ENCODE measurements at places on chromosomes 5 and 9.

DNA sequence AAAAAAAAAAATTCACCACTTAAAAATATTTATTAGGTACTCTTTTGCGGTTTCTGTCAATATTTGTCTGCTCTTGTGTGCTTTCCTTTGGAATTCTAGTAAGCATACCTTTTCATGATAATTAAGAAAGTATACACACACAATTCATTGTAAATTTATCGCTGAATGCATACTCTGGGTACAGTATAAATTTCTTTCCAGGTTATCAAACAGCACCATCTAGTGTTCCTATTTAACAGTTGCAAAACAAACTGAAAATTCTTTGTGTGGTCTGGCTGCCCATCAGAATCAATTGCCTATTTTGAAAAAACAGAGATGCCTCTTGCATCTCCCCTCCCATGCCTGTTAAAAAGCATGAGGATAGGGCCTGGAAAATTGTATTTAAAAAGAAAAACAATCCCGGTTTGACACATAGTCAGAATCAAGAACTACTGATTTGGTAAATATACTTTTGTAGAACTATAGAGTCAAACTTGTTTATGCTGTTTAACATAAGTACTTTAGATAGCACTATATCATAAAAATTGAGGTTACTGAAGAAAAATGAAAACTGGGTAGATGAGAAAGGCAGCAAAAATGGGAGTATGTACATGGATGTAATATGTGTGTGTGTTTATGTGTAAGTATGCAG is 16.2 kb downstream of the PGGT1B start:
- DNase-seq, result peak; percentile 64

GRCh38 chr5:113199122-113199905 is 222.7 kb downstream of the DCP2 start:
- peak; percentile 69 for DNase-seq

GRCh38 chr9:113309204-113309813 is 6.1 kb upstream of the RNF183 start:
- peak; percentile 72 for DNase-seq

- no peak for DNase-seq
Measured at GRCh38 chr9:118984607-118985006, 384.6 kb downstream of the BRINP1 start.

DNA sequence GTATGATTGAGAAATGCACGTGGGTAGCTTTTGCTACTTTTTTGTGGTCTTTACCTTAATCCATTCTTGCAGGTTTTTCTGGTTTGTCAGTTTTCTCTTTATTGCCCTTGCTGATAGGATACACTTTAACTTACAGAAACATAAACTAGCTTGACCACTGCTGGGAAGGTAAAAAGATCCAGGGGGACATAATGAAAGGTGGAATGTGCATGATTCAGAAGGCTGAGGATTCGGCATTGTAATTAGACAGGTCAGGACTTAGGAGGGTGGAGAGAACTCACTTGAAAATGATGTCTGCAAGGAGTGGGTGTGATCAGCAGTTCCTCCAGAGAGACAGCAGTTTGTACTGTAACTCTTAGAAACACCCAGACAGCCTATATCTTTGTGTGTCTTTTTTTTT is 19.8 kb upstream of the TXNDC8 start:
- no peak for DNase-seq

DNA sequence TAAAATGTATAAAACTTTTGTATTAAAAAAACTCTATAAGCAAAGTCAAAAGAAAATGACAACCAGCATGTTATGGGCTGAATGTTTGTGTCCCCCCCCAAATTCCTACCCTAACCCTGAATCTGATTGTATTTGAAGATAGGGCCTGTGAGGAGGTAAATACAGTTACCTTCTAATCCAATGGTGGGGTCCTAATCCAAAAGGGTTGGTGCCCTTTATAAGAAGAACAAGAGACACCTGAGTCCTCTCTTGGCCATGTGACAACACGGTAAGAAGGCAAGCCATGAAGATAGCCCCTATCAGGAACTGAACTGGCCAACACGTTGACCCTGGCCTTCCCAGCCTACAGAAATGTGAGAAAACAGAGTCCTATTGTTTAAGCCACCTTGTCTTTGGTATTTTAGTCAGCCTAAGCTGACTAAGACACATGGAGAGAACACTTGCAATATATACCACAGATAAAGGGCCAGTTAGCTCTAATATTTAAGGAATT is 49.7 kb upstream of the AKNA start:
- no peak for DNase-seq

DNA sequence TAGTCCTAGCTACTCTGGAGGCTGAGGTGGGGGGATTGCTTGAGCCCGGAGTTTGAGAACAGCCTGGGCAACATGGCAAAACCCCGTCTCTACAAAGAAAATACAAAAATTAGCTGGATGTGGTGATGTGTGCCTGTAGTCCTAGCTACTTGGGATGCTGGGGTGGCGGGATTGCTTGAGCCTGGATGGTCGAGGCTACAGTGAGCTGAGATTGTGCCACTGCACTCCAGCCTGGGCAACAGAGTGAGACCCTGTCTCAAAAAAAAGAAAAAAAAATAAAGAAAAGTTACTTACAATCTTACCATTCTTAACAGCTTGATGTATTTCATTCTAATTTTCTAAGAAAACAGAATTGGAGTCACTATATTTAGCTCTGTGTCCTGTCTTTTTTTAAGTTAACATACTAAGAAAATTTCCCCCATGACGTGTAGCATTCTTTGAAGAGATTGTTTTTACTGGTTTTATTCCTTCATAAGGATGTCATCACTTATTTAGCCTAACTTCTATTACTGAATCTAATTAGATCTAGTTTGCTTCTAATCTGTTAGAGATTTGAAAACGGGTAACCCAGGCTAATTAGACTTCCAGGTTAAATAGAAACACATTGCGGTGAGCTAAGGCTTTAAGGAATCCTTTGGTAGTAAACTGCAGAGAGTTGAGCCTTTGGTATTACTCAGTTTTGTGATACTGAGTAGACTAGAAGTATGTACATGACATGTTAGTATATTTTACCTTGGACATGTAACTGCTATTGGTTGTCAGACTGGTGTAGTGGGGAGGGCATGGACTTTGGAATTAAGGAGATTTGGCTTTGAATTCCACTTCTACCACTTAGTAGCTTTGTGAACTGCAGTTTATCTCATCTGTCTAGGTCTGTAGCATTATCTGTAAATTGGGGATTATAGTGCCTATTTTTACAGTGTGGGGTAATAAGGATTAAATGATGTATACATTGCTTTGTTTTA is 24.0 kb downstream of the HSPA4 start:
- DNase-seq, result no peak

DNA sequence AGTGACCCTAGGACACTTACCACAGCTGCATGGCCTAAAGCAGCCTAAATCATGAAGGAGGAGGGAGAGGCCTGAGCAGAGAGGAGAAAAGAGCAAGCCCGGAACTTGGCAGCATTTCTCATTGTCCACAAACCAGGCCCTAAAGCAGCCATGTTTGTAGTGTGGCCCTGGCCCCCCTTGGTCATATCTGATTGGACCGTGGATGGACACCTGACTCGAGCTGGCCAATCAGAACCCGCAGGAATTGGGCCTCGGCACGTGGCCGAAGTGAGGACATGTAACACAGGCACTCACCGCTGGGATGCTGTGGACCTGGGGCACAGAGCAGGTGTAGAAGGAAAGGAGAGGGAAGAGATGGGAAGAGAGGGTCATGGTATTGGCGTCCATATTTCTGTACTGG is 56.9 kb downstream of the ASS1 start:
- DNase-seq, result peak; percentile 5

- no peak for DNase-seq
Measured at GRCh38 chr9:74543145-74543544, 46.0 kb downstream of the RORB start.

DNA sequence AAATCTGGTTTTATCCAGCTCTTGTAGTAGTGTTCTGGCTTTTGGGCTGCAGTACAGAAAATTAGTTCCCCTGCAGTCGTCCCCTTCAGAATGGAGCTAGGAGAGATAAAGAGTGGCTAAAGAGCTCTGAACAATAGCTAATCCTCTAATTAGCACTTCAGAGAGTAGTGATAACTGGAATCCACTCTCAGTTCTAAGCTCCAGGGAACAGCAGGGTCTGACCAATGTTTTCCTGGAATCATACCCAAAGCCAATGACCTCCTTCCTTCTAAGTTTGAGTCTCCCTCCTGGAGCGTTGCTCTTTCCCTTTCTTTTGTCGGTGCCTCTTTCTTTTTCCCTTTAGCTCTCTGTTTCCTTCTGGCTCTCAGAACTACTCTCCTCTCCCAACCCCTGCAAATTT is 47.4 kb downstream of the MFAP3 start:
- DNase-seq, result no peak

DNA sequence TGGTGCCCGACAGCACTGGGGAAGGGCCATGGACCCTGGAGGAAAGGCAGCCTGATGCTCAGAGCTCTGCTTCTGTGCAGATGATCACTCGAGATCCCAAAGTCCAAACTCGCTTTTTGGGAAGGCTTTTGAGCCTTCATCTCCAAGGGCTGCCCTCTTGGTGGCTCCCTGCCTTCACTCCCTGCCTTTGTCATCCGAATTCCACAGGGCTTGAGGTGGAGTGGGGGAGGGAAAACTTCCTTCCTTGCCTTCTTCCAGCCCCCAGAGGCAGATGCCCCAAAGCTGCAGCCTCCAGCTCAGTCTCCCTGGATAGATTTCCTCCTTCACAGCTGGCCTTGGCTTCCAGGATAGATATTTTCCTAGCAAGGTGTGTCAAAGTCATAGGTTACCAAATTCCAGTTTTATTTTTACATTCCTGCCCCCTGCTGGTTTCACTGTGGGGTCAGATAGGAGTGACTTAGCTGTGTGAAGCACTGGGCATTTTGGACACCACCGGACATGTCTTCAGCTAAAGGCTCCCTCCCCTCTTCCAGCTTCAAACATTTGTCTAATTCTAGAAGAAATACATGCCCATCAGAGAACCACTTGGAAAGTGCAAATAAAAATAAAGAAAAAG is 268.2 kb downstream of the HSPA4 start:
- no peak for DNase-seq

- no peak for DNase-seq
Measured at GRCh38 chr9:33211695-33212393, 28.1 kb upstream of the SPINK4 start.

DNA sequence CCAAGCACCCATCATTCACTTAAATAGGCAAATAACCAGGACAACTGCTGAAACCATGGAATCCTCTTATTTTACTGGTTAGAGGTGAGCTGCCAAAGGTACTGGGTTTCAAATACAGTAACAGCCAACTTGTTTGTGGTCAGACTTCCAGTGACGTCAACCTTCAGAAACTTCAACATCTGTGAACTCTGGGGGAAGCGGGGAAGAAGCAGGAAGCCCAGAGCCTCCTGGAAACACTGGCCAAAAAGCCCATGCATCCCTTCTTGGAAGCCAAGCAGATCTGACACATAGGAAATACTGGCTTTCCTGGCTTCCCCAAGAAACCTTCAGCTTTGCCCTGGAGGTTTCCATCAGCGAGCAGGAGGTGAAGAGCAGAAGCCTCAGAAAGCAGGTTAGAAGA is 4.9 kb upstream of the FRRS1L start:
- DNase-seq, result peak; percentile 40

DNA sequence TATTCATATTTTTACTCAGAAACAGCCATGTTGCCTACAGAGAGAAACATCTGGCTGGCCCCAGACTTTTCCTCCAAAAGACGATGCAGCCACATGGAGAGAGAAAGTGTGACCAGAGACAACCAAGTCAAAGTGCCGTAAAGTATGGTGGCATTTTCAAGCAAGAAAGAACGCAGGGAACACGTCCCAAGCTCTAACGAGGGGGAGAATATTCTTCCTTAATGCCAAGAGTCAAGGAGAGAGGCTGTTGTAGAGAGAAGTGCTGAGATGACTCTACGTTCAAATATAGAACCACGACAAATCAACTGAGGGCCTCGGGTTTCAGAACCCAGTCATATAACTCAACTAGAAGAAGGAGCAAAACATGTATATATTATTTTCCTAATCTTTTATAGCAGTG is 55.9 kb downstream of the FNBP1 start:
- no peak for DNase-seq

DNA sequence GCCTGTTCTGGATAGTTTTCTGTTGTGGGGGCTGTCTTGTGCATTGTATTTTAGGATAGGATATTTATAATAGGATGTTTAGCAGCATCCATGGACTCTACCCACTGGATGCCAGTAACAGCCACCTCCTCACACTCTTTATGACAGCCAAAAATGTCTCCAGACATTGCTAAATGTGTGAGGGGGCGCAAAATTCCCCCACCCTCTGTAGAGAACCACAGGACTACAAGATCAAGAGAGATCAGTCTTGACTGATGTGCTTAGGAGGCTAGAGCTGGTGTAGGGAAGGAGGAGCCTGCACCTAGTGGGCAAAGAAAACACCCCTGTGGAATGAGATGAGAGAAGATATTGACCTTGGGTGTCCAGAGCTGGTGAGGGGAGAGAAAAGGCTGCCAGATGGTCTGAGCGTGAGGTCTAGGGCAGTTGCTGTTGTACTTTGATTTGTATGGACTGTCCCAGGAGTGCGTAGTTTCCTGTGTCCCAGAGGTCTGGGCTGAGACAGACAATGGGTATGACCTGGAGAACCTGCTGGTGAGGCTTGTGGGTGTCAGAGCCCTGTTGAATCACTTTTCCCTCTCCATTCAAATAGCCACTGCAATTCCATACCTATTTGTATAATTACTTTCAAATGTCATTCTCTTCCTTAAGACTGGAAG is 16.3 kb downstream of the DAPK1 start:
- no peak for DNase-seq

DNA sequence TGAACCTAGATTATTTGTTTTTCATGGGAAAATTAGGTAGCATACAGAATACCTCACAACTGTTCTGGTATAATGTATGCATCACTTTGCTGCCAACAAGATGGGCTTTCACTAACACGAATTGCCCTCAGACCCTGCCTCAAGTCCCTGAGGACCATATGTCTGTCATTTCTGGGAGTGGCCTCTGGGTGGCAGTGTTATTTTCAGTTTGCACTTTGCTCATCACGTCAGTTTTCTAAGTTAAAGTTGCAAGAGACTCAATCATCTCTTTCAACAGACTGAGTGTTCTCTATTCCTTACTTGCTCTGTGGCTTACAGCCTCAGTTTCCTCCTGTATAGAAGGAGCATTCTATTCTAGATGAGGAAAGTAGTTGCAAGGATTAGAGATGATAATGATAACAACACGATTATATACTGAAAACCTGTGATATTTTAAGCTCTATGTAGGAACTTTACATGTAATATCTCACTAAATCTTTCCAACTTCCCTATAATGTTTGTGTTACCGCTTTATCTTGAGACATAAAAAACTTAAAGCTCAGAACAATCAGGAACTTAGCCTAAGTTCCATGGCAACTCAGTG is 55.7 kb downstream of the TSSK1B start:
- peak; percentile 66 for DNase-seq

DNA sequence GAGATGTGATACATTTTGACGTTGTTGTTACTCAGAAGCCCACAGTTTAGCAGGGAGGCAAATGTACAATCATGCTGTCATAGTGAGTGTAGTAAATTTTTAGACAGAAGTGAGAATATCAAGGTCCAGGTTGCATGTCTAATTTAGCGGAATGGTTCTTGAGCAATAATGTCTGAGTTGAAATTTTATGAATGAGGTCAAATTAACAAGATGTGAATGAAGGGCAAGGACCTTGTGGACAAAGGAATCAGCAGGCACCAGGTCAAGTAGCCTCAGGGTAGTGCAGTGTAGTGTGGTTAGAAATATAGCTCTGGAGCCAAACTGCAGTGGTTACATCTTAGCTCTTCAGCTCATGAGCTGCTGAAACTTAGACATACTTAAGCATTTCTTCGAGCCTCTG is 36.2 kb downstream of the TNFSF8 start:
- peak; percentile 53 for DNase-seq

All from GM23248 (cell line).